ENCODE measurements at places on chromosomes 3 and 15.

- DNase-seq: no peak
These were observed 7.6 kb upstream of the MUSTN1 start for GRCh38 chr3:52842424-52842823.

GRCh38 chr15:82774496-82774895 lies 31.4 kb downstream of the FSD2 start:
- no peak for DNase-seq

- no peak for DNase-seq
These were observed 275.0 kb downstream of the XXYLT1 start for GRCh38 chr3:194995922-194996321.

- no peak for DNase-seq
These were observed 97.7 kb upstream of the SAMMSON start for GRCh38 chr3:69901802-69902201.

DNA sequence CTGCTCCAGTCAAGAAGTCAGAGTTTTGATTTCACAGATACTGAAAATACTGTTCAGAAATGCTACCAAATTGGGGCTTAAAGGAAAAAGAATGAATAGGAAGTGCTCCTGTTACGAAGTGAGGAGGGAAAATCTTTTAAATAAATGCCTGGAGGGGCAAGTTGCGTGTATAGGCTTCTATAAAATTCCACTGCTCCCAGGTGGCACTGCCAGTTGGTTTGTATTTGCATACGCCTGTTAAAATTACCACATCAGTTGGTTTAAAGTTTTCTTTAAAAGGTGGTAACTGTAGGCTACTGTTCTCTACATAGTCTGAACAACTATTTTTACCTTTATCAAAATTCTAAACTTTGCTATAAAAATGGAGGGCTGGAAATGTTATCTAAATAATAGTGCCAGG lies 123.5 kb downstream of the DLG1 start:
- DNase-seq: no peak

- DNase-seq: no peak
These were observed 18.0 kb upstream of the RYR3 start for GRCh38 chr15:33292717-33293307.

GRCh38 chr3:121698901-121699300 lies 38.2 kb upstream of the HCLS1 start:
- DNase-seq: no peak

GRCh38 chr3:71255498-71255897 lies 328.0 kb downstream of the FOXP1 start:
- no peak for DNase-seq

GRCh38 chr15:73078722-73079121 lies 26.5 kb downstream of the NEO1 start:
- DNase-seq: no peak

- DNase-seq: no peak
These were observed 2.9 kb upstream of the ZNF710 start for GRCh38 chr15:89998141-89998661.

DNA sequence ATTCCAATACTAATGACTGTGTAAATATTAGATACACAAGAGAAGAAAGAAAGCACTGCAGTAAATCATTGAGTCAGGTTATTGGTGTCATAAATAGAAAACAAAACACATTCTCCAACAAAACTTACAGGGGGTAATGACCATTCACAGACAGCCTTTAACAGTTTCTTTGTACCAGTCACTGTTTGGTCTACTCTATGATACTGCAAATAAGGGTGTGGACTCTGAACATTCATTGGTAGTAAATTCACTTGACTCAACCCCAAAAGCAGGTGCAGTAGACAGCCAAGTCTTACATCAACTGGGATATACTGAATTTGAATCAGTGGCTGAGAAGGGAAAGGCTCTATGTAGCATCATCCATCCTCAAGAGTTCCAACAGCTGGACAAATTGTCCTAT lies 463.5 kb downstream of the FOXP1 start:
- no peak for DNase-seq

- DNase-seq: no peak
These were observed 93.9 kb downstream of the OPA1 start for GRCh38 chr3:193686665-193687483.

- DNase-seq: no peak
These were observed 184.1 kb downstream of the XXYLT1 start for GRCh38 chr3:195086885-195087284.

DNA sequence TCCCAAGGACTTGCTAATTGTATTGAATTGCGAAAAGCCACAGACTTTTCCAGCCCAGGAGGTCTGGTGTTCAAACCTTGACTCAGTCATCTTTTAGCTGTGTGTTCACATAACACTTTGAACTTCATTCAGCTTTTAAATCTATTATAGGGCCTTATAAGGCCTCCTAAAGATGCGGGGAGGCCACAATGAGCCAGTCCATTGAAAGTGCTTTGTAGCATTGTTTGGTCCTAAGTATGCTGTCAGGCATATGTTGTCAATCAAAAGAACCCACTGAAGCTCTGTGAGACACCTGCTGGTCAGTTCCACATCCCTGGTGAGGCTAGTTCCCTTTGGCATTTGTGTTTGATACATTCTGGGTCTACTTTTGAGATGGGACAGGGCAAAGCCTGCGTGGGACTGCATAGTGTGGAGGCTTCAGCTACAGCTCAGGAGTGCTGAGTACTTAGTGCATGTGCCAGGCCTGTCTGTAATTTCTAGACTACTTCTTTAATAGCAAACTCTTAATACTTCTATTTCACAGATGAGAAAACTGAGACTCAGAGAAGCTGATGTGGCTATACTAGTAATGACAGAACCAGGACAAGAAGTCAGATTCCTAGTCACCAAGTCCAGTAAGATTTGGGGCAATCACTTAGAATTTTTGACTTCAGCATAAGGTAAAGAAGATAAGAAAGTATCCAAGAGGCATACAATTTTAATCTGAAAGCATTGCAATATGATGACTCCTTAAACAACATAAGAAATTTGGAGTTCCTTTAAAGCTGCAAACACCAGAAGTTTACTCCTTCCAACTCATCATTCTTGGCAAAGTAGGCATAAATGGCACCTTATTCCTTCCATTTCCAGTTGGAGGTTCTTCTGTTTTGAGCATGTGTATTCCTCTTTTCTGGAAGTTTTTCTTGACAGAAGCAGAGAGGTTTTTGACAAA lies 213.0 kb downstream of the PDCD6IP start:
- DNase-seq: no peak

DNA sequence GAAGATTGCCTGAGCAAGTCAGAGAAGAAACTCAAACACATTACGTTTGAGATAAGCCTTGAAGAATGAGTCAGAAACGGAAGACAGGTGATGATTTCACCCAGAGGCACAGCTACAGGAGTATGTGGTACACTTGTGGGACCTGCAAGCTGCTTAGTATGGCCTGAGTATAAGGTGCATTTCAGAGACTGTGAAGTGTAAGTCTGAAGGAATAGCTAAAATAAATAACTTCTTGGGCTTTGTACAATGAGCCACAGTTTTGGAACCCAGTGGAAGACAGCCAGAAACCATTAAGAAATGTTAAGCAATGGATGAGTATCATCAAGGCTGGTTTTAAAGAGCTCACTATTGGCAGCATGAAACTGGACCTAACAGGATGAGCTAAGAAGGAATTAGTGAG lies 826.2 kb downstream of the ROBO1 start:
- no peak for DNase-seq

DNA sequence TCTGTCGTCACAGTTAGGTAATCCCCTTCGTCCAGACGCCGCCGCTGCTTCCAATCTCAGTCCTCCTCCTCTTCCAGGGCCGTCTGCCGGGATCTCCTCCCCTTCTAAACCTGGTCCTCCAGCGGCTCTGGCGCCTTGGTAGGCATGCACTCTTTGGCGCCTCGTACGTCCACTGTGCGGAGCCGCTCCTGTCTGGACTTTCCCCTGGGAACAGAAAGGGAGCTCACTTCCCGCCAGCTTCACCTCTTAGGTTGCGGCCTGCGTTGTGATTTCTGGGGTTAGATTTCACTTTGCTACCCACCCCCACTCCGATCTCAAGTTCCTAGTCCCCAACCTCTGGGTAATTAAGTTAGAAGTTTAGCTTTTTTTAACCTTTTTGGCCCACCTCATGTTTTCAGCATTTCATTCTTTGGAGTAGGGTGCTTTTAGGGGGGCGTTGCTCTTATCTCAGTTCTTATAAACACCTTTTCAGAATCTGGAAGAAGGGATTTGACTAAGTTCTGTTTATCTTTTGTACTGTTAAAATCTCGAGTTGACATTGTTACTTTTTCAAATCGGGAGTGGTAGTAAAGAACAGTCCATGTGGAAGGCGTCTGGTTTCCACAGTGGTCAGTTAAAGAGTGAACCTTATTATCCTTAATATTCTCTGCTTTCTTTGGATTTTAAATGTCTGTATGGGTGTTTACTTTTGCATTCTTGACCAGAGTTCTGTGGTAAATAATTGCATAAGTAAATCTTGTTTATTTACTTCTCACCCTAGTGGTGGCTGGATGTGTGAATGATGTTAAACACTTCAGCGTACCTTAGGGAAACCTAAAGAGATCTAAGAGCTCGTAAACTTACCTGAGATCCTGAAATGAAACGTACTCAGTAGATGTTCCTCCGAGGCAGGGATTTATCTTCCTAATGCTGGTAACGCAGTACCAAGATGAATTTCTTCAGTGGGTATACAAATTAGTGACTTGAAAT lies 611 bp downstream of the CTDSPL2 start:
- no peak for DNase-seq

DNA sequence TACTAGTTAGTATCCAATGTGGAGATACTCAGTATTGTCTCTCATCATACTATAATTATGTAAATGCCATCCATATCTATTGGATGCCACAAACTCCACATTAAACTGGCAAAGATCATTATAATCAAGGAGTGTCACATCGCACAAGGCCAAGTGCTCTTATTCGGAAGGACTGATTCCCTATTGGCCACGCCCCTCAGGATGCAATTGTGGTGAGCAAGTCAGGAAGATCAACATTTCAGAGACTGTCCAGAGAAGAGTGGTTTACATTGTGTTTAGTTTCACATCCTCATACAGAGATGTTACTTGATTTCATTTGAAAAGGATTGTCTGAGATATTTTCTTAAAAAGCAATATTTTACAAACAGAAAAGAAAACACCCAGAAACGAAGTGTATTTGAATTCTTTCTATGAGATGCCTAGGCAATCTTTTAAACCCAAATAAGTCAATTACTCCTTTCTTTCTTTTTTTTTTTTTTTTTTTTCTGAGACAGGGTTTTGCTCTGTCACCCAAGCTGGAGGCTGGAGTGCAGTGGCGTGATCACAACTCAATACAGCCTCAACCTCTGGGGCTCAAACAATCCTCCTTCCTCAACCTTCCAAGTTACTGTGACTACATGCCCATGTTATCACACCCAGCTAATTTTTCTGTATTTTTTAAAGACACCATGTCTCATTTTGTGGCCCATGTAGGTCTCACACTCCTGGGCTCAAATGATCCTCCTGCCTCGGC lies 369.1 kb downstream of the RBMS3 start:
- DNase-seq: no peak

- no peak for DNase-seq
These were observed 1.5 kb downstream of the LMLN start for GRCh38 chr3:197961582-197961945.

- DNase-seq: no peak
These were observed 175.6 kb downstream of the SMAD6 start for GRCh38 chr15:66877477-66878271.

Measured in stimulated activated CD8-positive, alpha-beta memory T cell treated with anti-CD3 and anti-CD28 coated beads, Interleukin-4, amount 100 ng/mL, for 4 hours (primary cell).